ENCODE measurements at places on chromosomes 2 and 18. TPM values are rescaled to one million over a fixed set of nuclear protein-coding genes. Genes with fewer than 3 reads are reported as not detected.

GPR45 gene
- total RNA-seq: not detected

GRCh38 chr2:11758647-11759046 is 12.2 kb downstream of the LPIN1 start:
- no peak for DNase-seq

- DNase-seq: no peak
These were observed 632.4 kb downstream of the NYAP2 start for GRCh38 chr2:226031647-226032501.

USP34 gene
- total RNA-seq: 95.6 TPM

- DNase-seq: no peak
These were observed 904.8 kb upstream of the CELF4 start for GRCh38 chr18:38470421-38470820.

DNA sequence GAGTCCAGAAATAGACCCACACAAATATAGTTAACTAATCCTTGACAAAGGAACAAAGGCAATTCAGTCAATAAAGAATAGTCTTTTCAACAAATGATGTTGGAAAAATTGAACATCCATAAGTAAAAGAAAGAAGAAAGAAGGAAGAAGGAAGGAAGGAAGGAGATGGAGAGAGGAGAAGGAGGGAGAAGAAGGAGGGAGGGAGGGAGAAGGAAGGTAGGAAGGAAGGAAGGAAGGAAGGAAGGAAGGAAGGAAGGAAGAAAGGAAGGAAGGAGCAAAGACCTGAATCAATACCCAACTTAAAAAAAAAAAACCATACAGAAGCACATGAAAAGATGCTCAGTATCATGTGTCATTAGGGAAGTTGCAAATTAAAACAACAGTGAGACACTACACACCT is 148.3 kb downstream of the ATL2 start:
- DNase-seq: no peak

MYOM1 gene
- 2.1 TPM for total RNA-seq
